ENCODE measurements at places on chromosomes 3 and 15. TPM values are rescaled to one million over a fixed set of nuclear protein-coding genes. Genes with fewer than 3 reads are reported as not detected.

The C2CD4A gene
- total RNA-seq, result not detected

The SLC12A1 gene
- total RNA-seq, result not detected

The PRRT3 gene
- 3.2 TPM for total RNA-seq

The ZMYND10 gene
- total RNA-seq, result 1.3 TPM

The NLGN1 gene
- 0.50 TPM for total RNA-seq

The SEMA6D gene
- total RNA-seq, result 1.8 TPM

The PATL2 gene
- not detected for total RNA-seq

The NR2F2 gene
- 21.4 TPM for total RNA-seq

The NMD3 gene
- 34.8 TPM for total RNA-seq

The PAK6 gene
- total RNA-seq, result 3.5 TPM

The CASR gene
- total RNA-seq, result not detected

The SOX14 gene
- not detected for total RNA-seq

The C3orf20 gene
- not detected for total RNA-seq

The LIPC gene
- total RNA-seq, result 0.17 TPM

The THRB gene
- 0.84 TPM for total RNA-seq

The GOLGA6L6 gene
- not detected for total RNA-seq

The GABRR3 gene
- not detected for total RNA-seq

The CKMT1A gene
- not detected for total RNA-seq

The TRAT1 gene
- total RNA-seq, result not detected

The DUOXA2 gene
- total RNA-seq, result not detected

The DLL4 gene
- total RNA-seq, result under 0.01 TPM

The DAZL gene
- total RNA-seq, result not detected

The CYP1A1 gene
- total RNA-seq, result not detected

The GCSAM gene
- total RNA-seq, result not detected

The SYNM gene
- total RNA-seq, result 1.6 TPM

The MUC4 gene
- total RNA-seq, result not detected

The ATP10A gene
- 1.8 TPM for total RNA-seq

The BNIP2 gene
- total RNA-seq, result 58.2 TPM

The TMCO5A gene
- total RNA-seq, result not detected

The EFHB gene
- total RNA-seq, result not detected

The SERPINI1 gene
- 2.1 TPM for total RNA-seq

The SAMMSON gene
- not detected for total RNA-seq

The KCTD6 gene
- 4.9 TPM for total RNA-seq

All from bronchus fibroblast of lung (primary cell).